Ascending aorta (tissue), 2 donors: ENCODE measurements at places on chromosomes 4 and X.

- DNase-seq: no peak
Observed at GRCh38 chr4:153440475-153440874, 25.7 kb upstream of the TMEM131L start.

GRCh38 chr4:74613266-74613665 is 168.3 kb downstream of the AREG start:
- no peak for DNase-seq

- no peak for DNase-seq
Observed at GRCh38 chr4:173499658-173500535, 30.1 kb downstream of the HAND2 start.

- no peak for DNase-seq
Observed at GRCh38 chr4:189129044-189129694, 811.5 kb upstream of the FRG1 start.

DNA sequence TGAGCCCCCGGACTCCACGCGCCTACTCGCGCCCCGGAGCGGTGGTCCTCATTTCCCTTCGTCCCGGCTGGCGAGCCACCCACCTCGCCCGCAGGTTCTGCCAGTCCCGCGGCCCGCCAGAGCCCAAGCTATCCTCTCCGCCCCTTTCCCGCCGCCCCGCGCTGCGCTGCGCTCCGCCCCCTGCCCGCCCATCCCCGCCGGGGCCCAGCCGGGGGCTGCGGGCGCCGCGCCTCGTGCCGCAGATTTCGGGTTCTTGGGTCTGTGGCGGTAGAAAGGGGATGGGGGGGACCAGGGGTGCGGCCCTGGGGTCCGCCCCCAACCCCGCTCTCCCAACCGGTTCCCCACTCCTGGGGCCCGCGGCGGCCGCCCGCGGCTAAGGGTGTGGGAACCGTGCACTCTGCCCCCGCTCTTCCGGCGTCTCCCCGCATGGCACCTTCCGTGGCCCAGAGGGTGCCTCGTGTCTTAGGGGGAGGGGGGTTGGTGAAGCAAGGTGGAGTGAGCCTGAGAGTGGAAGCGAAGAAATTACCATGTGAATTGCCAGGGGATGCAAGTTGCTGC is 650.8 kb upstream of the DIPK2B start:
- no peak for DNase-seq

GRCh38 chrX:4622486-4623167 is 909.2 kb upstream of the PRKX start:
- DNase-seq: no peak

DNA sequence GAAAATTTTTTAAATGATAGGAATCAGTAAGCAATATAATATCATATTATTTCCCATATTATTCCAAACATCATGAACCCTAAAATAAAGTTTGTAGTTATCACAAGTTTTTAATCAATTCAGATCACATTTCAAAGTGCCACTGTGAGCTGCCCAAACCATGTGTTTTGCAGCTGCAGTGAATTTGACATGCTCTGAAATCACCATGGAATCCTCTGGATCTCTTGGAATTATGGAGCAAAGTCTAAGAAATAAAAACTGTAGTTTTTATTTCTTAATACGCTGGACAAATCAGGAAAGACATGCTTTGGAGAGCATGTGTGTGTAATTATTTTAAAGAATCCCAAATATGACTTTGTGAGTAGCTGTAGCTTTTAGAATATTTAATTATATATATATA is 262.7 kb downstream of the ANKRD50 start:
- DNase-seq: no peak

DNA sequence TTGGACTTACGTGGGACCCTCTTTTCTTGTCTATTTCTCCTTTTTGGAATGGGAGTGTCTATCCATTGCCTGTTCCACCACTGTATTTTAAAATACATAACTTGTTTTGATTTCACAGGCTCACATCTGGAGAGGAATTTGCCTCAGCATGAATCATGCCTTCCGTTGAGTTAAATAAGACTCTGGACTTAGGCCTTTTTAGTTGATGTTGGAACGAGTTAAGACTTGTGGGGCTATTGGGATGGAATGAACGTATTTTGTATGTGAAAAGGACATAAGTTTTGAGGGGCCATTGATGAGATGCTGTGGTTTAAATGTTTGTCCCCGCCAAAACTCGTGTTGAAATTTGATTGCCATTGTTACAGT is 66.2 kb downstream of the BEX3 start:
- DNase-seq: no peak

DNA sequence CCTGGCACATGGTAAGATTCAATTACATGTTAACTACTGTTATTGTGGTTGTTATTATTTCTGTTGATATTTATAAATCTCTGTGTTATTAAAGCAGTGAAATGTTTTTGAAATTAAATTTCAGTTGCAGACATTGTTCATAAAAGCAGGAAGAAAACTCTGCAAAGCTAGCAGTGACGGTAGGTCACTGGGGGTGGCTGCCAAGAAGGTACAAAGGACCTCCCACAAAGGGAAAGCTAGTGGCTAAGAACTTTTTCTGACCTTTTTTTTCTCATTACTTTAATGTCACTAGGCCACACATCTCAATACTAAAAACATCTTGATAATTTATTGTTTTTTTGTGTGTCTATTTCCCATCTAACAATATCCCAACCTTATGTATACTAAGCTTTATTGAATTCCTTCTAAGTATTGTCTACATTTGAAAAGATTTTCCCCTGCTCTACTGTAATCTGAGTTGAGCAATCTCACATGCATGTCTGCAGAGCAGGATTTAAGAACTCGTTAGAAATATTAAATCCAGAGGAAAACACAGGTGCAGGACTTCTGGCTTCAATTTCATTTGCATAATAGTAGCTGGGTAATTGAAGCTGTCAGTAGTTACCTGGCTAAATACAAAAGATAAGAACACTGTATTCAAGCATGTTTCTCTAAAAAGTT is 197.3 kb downstream of the CFAP299 start:
- no peak for DNase-seq

GRCh38 chrX:39360101-39360500 is 558.8 kb downstream of the MID1IP1 start:
- DNase-seq: no peak

DNA sequence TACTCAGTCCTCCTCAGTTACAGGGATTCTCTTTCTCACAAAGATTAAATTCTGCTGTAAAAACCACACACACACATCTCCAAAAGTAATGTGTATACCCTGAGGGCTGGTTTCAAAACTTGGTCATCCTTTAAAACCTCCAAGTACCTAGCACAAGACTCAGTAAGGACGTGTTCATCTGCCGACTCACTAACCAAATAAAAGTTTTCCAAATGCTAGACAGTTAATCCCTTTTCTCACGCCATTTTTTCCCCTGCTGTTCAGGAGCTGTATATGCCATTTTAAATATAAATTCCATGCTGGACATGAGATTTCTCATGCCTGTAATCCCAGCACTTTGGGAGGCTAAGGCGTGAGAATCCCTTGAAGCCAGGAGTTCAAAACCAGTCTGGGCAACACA is 3.9 kb upstream of the SAT1 start:
- DNase-seq: no peak

DNA sequence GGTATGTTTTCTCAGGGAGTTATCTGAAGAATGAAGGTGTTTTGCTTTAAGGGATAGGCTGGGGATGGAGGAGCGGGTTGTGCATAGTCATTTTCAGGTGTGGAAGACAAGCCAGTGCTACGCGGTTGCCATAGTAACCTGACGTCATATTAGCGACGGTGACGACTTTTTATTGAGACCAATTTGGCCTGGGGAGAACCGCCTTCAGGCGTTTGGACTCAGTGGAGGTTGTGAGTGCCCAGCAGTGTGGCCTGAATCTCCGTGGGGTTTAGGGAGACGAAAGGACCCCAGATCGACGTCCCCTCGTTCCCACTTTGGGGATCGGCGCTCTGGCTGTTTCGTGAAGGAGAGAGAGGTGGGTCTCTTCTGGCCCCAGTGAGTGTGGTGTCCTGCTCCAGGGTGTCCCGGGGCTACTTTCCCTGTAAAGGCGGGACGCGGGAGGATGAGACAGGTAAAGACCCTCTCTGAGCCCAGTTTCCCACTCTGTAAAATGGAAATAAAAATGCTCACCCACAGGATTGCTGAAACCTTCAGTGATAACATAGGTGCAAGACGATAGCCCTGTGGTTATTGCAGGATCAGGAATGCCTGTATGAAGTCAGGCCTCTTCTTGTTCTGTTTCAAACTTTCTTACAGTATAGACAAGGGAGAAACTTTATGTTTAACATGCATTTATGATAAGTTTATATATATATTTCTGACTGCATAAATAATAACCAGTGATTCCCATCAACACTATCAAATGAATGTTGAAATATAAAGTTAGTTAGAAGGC is 48.6 kb downstream of the GPRASP3 start:
- DNase-seq: peak; percentile 86

GRCh38 chr4:95155759-95156451 is 392.9 kb downstream of the UNC5C start:
- DNase-seq: no peak

GRCh38 chr4:25235401-25235800 is 1.6 kb downstream of the PI4K2B start:
- no peak for DNase-seq

GRCh38 chrX:98627645-98628044 is 1743.9 kb downstream of the RPA4 start:
- no peak for DNase-seq

DNA sequence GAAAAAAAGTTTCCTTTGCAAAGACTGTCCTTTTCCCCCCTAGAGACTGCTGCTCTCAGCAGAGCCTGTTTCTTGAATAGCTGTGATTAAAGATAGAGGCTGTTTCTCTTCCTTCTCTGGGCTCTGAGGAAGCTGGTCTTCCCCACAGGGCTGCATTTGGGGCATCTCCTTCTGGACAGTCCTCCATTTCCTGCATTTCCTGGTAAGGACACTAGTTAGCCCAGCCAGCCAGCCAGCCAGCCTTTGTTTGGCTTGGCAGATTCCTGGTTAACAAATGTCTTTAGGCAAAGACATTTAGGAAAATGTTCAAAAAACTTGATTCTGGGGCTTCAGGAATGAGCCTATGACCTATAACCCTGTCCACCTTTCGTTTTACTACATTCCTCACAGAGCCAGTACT is 34.0 kb upstream of the PLAC1 start:
- DNase-seq: no peak

DNA sequence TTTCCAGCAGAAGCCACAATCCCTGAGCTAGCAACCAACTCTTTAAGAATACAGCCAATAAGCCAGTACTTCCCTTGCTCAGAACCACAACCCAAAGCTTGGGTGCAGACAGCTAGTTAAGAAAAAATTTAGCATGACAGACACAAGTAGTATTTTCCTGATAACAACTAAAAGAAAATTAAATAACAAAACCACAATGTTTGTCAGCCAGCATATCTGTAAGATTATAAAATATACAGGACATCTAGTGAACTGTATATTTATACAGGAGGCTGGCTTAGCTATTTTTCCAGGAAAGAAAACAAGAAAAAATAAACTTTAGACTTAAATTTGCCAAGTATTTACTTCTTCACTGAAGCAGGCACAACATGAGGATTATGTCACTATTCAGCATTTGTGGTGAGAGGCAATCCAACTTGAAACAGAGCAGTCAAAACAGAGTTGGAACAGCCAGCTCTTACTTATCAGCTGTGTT is 6.6 kb downstream of the PF4V1 start:
- no peak for DNase-seq

- no peak for DNase-seq
Observed at GRCh38 chr4:53928825-53929224, 135.6 kb downstream of the CHIC2 start.

DNA sequence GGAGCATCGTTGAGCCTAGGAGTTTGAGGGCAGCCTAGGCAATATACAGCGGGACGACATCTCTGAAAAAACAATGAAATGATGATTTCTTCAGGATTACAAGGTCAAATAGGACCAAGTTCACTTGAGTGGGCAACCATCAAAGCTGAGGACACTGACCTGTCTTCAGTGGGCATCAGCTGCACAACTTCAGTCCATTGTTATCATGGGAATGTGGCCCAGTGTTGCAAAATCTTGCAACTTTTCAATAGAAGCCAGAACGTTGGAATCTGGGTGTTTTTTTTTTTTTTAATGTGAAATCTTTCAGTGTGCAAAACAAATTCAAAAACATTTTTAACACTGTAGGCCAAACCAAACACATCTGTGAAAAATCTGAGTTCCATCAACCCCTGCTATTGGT is 155.4 kb upstream of the PLAC1 start:
- DNase-seq: no peak

DNA sequence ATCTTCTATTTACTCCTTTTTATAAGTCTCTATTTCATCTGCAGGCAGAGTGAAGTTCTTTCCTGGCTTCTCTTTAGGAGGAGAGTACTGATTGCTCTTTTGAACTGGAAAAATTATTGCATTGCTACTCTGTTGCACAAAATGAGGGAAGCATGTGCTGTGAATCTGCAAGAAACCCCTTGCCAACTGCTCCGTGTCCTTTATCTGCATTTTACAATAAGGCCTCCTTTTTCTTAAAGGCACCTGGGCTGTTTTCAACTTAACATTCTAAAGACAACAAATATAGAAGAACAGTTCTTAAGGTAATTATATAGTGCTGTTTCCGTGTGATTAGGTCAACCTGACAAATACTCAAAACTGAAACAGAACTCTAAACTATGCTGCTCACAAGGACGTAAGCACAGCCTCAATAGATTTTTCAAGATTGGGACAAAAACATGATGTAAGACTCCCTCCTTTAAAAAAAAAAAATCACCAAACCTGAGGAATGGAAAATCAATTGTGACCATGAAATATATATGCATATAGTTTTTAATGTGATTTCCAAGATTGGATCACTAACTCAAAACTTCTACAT is 716.6 kb upstream of the INTU start:
- DNase-seq: no peak

DNA sequence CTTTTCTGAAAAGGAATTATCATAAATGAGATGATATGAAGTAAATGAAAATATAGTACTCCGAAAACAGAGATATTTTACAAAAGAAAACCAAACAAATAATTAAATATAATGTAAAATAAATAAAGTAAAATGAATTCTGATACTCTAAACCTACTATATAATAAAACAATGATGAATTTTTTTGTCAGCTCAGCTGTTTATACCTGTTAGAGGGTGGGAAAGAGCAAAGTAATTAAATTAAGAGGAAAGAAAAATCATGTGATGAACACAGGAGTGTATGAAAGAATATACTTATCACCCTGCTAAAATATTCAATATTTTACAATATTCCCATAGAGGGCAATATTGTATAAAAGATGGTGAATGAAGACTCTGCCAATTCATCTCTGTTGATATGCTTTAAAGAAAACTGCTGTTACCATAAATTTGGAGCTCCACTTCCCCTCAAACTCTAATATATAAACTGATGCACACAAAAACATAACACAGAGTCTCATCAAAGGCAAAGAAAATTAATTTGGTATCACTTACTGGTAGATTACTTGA is 6.5 kb upstream of the NDST4 start:
- DNase-seq: no peak

GRCh38 chrX:418927-419729 is 32.4 kb upstream of the PPP2R3B start:
- no peak for DNase-seq
